Stimulated activated CD8-positive, alpha-beta memory T cell treated with anti-CD3 and anti-CD28 coated beads, Interleukin-2, amount 100 ng/mL, for 1 hour (primary cell): ENCODE measurements at places on chromosomes 11 and 22.

DNA sequence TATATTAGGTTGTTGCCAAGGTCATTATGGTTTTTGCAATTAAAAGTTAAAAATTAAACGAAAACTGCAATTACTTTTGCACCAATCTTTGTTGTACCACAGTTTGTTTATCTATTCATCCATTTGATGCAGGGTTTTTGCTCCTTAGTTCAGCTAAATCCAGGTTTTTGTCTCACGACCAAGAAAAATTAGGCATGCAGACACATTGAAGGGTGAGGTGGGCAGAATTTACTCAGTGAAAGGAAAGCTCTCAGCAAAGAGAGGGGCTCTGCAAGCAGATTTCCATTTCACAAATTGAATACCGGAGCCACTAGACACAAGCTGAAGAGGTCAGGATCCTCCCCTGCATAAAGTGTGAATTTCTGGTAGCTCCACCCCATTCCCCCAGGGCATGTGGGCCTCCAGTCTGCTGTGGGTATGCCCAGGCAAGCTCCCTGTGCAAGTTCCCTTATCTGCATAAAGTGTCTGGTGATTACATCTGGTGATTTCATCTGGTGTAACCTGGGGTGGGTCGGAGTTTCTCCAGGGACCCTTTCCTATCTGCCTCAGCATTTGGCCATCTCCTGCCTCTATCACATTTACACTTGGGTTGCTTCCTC is 33.3 kb downstream of the APOL6 start:
- DNase-seq: no peak

- DNase-seq: no peak
Observed at GRCh38 chr11:120017582-120018150, 120.2 kb downstream of the TRIM29 start.

DNA sequence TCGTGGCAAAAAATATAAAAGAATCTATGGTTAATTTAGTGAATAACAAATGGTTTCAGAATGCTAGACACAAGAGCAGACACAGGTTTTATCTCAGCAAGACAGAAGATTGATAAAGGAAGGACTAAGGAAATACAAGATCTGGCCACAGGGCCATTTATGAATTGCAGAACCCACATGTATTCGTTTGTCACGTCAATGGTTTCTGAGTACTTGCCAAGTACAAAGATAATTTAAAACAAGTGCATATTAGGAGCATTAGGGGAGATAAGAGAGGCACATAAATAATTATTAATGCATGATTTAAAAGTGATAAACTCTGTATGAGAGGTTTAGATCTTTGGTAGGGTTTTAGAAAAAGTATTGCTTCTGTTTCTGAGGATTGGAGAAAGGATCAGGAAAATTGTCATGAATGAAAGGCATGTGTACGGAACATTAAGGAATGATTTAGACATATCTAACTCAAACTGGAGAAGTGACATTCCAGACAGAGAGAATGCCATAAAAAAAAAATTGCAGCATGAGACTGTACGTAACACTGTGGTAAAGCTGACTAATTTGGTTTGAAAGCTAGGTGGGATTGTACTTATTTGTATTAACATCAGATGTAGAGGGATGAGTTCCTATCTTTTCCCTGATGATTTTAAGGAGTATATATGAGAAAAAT is 727.1 kb downstream of the NELL1 start:
- DNase-seq: no peak

GRCh38 chr11:35796562-35796961 is 134.0 kb downstream of the TRIM44 start:
- no peak for DNase-seq

DNA sequence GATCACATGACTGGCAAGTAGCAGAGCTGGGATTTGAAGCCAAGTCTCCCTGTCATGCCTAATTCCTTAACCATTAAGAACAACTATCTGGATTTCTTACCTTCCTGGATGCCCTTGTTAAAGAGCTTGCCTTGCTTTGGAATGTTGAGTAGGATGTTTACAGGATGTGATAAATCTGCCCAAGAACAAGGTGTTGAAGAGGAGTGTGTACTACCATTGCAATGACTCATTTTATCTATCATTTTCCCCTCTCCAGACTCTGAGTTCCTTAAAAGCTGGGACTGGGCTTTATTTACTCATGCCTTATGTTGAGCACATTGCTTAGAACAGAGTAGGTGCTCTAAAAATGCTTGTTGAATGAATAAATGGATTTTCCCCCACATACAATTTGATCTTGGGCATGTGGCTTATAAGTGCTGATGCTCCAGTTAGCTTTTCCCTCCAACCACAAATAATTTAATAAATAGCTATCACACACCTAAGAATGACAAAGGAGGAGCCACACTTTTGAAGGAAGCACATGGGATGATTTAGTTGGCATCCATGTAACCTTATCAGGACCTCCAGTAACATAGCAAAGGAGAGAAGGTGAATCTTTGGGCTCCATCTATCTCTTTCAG is 268.6 kb upstream of the SESN3 start:
- DNase-seq: no peak

DNA sequence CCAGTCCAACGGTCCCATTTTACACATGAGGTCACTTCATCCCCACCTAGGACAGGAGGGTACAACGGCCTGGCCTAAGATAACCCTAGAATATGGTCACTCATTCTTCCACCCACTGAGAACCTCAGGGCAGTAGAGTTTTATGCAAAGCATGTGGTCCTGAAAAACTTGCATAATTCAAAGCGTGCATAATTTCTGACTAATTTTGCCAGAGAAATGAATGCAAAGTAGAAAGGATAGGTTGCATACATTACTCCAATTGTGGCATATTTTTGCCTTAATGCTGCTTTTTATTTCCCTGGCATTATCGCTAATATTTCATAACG is 32.5 kb upstream of the SLC35C1 start:
- DNase-seq: no peak

DNA sequence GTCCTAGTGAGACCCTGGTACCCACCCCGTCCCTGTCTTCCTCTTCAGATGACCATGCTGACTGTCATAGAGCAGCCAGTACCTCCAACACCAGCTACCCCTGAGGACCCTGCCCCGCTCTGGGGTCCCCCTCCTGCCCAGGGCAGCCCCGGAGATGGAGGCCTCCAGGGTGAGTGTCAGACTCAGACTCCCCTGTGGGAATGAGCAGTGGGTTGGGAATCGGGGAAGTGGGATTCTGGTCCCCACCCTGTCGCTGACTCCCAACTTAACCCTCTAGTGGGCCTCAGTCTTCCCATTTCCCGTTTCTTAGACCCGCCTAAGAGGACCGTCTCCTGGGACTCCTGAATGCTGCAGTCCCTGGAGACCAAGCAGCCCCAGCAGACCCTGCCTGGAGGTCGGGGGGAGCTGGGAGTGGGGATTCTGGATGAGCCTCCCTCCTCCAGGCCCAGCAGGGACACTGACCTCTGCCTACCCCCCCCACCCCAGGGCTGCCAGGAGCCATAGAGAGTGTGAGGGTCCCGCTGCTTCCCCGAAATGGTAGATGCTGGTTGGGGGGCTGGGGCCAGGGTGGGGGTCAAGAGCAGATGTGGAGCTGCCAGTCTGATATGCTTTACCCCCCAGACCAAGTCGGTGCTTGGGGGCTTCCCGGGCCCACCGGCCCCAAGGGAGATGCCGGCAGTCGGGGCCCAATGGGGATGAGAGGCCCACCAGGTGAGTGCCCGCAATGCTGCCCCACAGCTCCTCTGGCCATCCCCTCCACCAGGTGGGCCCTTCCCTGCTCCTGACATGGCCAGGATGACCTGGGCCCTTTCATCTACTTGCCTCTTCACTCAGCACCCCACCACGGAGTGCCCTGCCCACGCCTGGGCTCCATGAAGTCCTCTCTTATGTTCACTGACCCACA is 25.5 kb downstream of the EMID1 start:
- DNase-seq: no peak

GRCh38 chr22:49462795-49463194 is 364.9 kb downstream of the BRD1 start:
- DNase-seq: no peak
